ENCODE measurements at places on chromosomes 7 and 10.
A peak's percentile ranks its signal among the peaks of the same experiment; 100 is the strongest.

DNA sequence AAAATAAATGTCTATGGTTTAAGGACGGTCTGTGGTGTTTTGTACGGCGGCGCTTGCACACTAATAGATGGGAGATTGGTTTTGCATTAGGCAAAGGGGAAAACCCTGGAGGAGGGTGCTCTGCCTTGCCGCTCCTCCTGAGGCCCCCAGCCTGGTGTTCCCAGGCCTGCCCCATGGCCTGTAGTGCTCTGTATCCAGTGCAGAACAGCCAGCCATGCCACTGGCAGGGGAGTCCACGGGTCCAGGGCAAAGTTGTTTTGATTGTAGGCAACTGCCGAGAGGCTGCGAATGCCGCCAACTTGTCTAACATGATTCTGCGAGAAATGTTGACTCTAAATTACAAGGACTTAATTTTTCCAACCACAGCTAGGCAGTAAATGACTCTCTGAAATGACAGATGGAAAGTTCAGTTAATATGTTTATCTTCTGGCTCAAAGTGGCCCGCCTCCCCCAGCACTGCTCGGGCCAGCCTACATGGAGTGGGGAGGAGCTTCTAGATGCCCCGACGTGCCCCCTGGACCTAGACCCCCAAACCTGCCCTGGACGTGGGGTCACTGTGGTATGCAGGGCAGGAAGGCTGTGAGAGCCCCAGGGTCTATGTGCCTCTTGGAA is 104.6 kb upstream of the GDF10 start:
- H3K27ac ChIP-seq: no peak overlapping the region
- no peaks in the 10 kb centered on the region for H3K36me3 ChIP-seq
- H3K4me1 ChIP-seq: no peaks in the 10 kb centered on the region
- no peak overlapping the region for H3K4me3 ChIP-seq
- no peak for DNase-seq

- H3K27me3 ChIP-seq: no peaks in the 10 kb centered on the region
- no peak for DNase-seq
- H3K36me3 ChIP-seq: no peaks in the 10 kb centered on the region
- peaks cover 56% of the 10 kb centered on the region for H3K4me1 ChIP-seq
- peak overlapping the region; percentile 95 for H3K27ac ChIP-seq
- no peak overlapping the region for H3K4me3 ChIP-seq
Measured at GRCh38 chr10:72321248-72322029, 33.3 kb downstream of the DNAJB12 start.

- no peaks in the 10 kb centered on the region for H3K4me1 ChIP-seq
- H3K27me3 ChIP-seq: no peaks in the 10 kb centered on the region
- DNase-seq: no peak
- H3K4me3 ChIP-seq: no peak overlapping the region
- H3K36me3 ChIP-seq: no peaks in the 10 kb centered on the region
- H3K27ac ChIP-seq: no peak overlapping the region
Measured at GRCh38 chr10:108673741-108674140, 1249.6 kb downstream of the XPNPEP1 start.

DNA sequence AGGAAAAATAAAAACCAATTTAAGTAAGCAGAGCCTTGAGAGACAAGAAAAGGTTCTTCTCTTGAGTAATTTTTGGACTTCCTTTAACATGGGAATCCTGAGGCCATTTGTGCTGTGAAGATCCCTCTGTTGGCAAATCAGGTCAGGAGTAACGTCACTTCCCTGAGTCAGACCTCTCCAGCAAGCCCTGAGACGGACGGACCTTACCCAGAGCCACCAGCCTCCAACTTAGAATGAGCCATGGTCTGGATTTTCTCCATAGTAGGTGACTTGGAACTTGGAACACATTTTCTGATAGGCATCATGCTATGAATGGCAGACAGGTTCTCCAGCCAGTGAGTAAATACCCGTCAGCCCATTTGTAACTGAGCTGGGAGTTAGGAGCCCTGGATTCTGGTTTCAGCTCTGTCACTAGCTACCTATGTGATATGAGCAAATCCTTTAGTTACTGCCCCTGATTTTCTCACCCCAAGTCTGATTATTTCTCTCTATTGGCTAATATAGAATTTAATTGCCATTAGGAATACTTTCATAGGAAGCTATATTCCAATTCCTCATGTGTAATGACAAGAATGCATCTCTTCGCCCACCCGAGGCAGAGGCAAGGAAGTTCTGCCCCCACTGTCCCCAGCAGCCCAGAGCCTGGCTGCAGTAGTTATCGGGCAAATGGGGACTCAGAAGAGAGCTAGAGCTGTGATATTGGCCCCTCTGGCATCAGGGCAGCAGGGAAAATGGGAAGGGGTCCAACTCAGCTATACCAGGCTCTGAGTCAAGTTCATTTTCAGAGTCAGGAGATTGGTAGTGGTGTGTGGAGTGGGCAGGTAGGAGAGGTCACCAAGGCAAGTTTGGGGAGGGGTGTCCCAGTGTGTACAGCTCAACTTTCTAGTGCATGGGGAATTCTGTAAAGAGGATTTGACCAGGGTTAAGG is 153.7 kb upstream of the AGK start:
- H3K27ac ChIP-seq: no peak overlapping the region
- H3K36me3 ChIP-seq: no peaks in the 10 kb centered on the region
- no peak for DNase-seq
- H3K27me3 ChIP-seq: no peaks in the 10 kb centered on the region
- no peaks in the 10 kb centered on the region for H3K4me1 ChIP-seq
- H3K4me3 ChIP-seq: no peak overlapping the region

GRCh38 chr7:116173051-116174028 is 37.0 kb upstream of the TES start:
- no peaks in the 10 kb centered on the region for H3K4me1 ChIP-seq
- DNase-seq: peak; percentile 9
- H3K36me3 ChIP-seq: no peaks in the 10 kb centered on the region
- H3K27me3 ChIP-seq: no peaks in the 10 kb centered on the region

GRCh38 chr7:106134241-106134640 is 22.1 kb upstream of the SYPL1 start:
- no peaks in the 10 kb centered on the region for H3K27me3 ChIP-seq
- DNase-seq: no peak

Measured in T-cell (primary cell).